ENCODE measurements at places on chromosomes 3 and 15. TPM values are rescaled to one million over a fixed set of nuclear protein-coding genes. Genes with fewer than 3 reads are reported as not detected.

DNA sequence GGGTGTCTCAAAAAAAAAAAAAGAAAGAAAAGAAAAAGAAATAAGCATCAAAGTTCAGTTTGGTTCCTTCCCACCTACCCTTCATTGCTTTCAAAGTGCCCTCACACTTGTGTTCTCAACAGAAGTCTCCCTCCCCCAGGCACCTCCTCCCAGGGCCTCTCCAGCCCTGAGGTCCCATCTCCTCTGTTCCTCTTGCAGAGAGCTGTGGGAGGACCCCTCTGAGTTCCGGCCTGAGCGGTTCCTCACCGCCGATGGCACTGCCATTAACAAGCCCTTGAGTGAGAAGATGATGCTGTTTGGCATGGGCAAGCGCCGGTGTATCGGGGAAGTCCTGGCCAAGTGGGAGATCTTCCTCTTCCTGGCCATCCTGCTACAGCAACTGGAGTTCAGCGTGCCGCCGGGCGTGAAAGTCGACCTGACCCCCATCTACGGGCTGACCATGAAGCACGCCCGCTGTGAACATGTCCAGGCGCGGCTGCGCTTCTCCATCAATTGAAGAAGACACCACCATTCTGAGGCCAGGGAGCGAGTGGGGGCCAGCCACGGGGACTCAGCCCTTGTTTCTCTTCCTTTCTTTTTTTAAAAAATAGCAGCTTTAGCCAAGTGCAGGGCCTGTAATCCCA, 6.1 kb downstream of the CYP1A2 start:
- no peak for DNase-seq

PLCB2 gene
- 58.8 TPM for total RNA-seq

C2CD4B gene
- total RNA-seq: 0.43 TPM

GRCh38 chr3:63779227-63779626, 39.9 kb upstream of the C3orf49 start:
- DNase-seq: no peak

DNA sequence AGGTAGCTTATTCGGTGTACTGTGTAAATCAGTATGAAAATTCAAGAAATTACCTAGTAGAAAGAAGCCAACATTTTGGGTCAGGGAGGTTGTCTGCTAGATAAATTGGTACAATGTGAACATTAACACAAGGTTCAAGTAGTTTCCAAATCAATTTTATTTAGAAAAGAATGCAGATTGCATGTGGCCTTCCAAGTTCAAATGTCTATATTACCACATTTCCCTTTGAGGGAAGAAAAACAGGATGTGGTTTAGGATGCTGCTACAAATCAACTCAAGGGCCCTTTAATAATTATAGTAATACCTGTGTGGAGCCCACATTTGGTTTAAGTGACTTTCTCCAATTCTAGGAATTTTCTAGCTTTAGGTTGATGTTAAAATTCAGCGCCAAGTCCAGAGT, 57.5 kb downstream of the CADPS start:
- no peak for DNase-seq

- no peak for DNase-seq
These were observed 48.5 kb upstream of the CHST2 start for GRCh38 chr3:143070977-143071551.

DNA sequence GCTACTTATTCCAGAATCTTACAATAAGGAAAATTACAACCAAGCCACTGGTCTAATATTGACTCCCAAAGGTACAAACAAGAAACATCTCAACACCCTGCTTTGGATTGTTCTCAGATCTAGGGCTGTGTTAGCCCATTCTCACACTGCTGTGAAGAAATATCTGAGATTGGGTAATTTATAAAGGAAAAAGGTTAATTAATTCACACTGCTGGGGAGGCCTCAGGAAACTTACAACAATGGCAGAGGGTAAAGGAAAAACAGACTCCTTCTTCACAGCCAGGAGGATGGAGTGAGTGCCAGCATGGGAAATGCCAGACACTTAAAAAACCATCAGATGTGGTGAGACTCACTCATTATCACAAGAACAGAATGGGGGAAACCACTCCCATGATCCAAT, 208.3 kb downstream of the ULK4 start:
- no peak for DNase-seq

DNA sequence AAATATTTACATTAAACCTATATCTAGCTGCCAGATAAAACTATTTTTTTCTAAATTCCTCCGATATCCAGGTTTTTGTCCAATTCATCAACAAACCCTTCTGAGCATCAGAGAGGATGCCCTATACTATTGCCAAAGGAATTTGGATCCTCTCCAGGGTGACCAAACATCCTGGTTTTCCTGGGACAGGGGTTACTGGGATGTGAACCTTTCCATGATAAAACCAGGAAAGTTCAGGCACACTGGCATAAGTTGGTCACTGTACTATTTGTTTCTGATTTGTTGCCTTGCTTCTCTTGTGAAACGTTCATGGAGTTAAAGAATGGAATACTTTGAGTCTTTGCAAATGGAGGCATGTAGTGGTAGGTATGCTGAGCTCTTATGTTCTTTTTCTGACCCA, 63.5 kb downstream of the TLNRD1 start:
- no peak for DNase-seq

- no peak for DNase-seq
These were observed 216.5 kb downstream of the ZNF385D start for GRCh38 chr3:21534462-21534861.

GRCh38 chr3:80526153-80526552, 758.4 kb upstream of the ROBO1 start:
- DNase-seq: no peak

DNA sequence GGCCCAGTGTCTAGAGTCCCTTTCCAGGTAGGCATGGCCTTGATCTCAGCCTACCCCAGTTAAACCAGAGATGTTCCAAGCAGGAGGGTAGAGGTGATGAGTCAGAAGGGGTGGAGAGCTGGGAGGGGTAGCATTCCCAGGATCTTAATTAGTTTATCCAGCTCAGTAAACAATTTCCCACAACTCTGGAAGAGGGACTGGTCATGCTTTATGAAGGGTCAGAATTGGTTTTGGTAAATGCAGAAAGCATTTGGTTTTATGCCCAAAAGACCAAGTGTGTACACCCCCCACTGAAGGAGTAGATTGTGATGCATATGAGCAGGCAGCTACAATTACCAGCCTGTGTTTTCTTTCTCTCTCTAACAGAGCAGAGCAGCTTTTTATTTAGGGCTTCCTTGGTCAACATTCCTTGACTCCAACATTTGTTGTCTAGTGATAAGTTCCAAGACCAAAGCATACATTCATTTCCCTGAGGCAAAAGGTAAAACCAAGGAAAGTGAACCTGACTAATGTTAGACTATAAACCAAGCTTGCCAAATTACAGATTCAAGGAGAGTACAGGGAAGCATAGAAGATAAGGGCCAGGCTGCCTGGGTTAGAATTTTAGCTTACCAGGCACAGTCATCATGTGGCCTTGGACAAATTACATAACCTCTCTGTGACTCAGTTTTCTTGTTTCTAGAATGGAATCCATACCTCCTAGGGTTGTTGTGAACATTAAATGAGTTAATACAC, 17.6 kb downstream of the EXOSC7 start:
- no peak for DNase-seq

GRCh38 chr15:51341366-51342226, at the start of gene GLDN:
Gene GLDN, plus strand, starts transcription at chr15:51341655. Its CDS starts 30 bp downstream, at chr15:51341685.
- no peak for DNase-seq

GRCh38 chr3:151035072-151035471, 50.4 kb upstream of the MED12L start:
- peak; percentile 2 for DNase-seq

- no peak for DNase-seq
These were observed 776.9 kb upstream of the ARPP21 start for GRCh38 chr3:34862456-34862855.

DNA sequence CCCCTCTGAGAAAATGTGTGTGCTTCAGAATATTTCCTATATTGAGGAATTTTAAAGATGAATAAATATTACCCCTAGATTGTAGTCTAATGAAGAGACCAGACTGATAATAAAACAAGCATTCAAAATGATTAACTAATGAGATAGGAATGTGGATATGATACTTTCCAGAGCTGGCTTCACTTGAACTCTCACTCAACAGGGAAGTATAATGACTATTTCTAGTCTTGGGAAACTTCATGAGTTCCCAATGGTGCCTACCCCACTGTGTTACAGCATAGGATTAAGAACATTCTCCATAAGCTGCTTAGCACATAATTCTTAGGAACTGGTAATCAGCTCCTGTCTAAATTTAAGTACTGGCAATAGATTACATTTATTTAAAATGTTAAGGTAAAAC, 261.5 kb upstream of the ZNF385D start:
- no peak for DNase-seq

FAM240A gene
- total RNA-seq: not detected

DNA sequence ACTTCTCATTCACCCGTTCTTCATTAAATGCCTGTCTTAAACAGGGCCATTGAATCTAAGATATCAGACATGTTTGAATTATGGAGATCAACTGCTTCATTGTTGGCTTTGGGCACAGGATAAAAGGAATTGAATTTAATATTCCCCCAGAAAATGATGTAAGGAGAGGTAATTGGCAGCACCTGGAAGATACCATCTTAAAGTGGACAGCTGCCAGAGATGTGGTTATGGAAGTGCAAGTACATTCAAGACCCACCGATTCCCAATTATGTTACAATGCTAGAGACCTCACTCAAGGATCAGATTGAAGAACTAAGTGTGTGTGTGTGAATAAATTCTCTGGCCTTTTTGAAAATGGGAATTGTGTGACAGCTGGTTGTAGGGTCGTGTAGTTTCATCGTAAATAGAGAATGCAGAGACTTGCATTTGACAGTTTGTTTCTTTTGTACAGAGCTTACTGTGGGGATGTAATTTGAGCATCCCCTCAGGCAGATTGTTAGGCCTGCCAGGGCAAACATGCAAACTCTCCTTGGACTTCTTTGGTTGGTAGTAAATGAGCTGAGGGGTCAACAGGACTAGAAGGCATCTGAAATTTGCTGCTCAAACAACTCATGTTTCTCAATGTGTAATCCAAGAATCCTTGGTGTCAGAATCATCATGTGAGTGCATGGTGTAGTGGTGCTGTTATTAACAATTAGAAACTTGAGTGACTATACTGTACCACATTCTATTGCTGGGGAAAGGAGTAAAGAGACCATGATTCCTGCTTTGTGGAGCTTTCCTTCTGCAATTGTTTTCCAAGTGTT, 359.2 kb upstream of the THRB start:
- no peak for DNase-seq

DNA sequence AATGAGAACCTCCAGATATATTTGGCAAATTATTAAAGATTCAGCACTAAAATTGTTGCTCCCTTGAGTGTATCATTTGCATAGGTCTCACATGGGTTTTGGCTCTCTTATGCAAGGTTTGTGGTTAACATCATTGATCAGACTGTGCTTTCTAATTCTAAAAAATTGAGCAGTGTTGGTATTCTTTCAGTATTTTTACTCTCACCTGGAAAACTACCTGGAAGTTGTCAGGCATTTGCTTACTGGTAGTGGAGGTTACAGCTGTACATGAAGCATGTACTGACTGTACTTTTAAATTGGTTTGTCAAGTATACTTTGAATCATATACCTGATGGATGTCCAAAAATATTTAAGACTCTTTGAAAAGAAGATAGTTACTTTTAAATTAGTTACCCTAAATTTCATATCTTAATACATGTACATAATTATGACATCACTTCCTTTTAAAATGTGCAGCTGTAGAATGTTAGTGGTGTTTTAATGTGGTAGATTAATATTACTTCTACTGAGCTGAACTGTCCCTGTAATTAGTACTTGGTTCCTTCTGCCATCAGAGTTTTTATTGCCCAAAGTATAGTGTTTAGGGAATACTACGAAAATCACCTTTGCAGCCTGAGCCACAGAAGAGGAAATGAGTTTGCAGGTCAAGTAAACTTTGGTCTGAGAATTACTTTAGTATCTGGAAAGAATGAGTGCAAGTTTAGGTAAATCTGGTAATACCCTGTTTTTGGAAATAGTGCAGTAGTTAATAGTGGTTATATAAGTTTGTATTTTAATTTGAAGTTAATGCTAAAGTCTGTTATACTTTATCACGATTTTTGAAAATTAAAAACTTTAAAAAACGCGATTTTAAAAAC, 2.8 kb downstream of the CHD2 start:
- no peak for DNase-seq

DNA sequence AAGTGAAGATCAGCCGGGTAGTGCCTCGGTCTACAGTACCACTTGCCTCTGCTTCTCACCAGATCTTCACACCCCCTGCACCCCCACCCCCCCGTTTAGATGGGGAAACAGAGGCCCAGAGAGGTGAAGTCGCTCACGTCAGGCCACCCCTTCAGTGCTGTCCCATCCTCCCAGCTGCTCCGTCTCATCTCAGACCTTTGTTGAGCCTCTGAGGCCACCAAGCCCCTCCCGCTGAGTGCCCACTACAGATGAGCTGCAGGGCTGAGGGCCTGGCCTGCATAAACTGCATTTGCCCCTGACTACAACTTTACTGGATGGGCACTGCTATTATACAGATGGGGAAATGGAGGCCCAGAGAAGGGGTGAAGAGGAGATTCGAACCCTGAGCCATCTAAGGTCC, 35.8 kb downstream of the ADAMTS7 start:
- DNase-seq: no peak

ANP32A gene
- total RNA-seq: 239 TPM

SCG3 gene
- not detected for total RNA-seq

GRCh38 chr3:42960282-42960681, 18.8 kb upstream of the GASK1A start:
- DNase-seq: no peak

DNA sequence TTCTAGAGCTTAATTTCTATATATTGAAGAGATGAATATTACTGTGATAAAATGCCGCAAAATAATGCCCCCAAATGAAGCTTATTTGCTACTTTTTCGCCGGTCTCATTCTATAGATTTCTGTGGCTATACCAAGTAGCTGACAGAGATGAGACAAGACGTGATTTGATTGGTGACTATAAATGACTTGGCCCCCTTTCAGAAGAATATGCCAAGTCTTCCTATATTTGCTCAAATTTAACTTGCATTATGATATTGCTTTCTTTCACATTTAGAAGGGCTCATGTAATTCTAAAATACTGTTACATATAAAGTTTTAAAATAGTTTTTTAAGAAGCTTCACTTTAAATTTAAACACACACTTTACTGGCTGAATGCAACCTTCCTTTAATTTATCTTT, 180.1 kb downstream of the SUCLG2 start:
- DNase-seq: no peak

DNA sequence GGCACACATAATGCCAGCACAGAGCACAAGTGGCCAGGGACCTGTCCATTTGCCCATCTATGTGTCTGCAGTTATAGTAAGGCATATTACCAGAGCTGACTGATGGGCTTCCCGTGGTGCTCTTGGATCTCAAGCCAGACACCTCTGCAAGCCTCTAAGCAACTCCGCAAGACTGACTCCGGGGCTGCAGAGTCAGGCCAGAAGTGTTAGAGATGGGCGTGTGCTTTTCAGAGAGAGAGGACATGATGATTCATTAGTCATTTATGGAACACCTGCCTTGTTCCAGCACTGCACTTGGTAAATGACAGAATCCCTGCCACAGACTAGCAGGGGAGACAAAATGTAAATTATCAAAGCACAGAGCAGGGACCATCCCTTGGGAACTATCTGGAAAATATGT, 559.0 kb downstream of the PDCD6IP start:
- no peak for DNase-seq

GRCh38 chr3:125512135-125512920, 7.7 kb downstream of the SNX4 start:
- DNase-seq: peak; percentile 73

GRK7 gene
- total RNA-seq: 0.07 TPM

- no peak for DNase-seq
These were observed 58.0 kb downstream of the FAM174B start for GRCh38 chr15:92597548-92597947.

Measured in activated CD8-positive, alpha-beta T cell treated with anti-CD3 and anti-CD28 coated beads for 36 hours (primary cell).